ENCODE measurements at places on chromosomes 5 and 9. TPM values are rescaled to one million over a fixed set of nuclear protein-coding genes. Genes with fewer than 3 reads are reported as not detected.

The KCTD16 gene
- under 0.01 TPM for total RNA-seq

The TNC gene
- total RNA-seq = 37.6 TPM

The ANGPTL2 gene
- total RNA-seq = 3.8 TPM

The CDC20B gene
- not detected for total RNA-seq

- no peak for DNase-seq
- H3K4me1 ChIP-seq = no peaks in the 10 kb centered on the region
- H3K27ac ChIP-seq = no peak overlapping the region
- no peak overlapping the region for H3K4me3 ChIP-seq
- no peaks in the 10 kb centered on the region for H3K36me3 ChIP-seq
- H3K27me3 ChIP-seq = no peaks in the 10 kb centered on the region
Observed at GRCh38 chr5:51829230-51829629, 446.0 kb downstream of the ISL1 start.

DNA sequence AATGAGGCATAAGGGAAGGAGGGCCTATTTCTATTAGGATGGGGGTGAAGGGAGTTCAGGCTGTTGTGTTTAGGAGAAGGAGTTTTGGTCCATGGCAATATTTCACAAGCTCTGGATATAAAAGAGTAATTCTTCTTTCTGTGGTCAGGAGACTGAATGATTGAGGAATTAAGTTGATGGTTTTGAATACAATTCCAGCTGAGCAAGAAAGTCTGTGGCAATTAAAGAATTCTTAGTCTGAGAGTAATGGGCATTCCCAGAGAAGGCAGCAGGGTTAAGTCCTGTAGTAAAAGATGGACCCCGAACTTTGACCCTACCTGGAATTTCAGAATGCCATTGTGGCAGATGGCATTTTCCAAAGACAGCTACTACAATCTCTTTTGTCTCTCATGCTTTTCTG lies 202.6 kb downstream of the TLE4 start:
- H3K27me3 ChIP-seq = no peaks in the 10 kb centered on the region
- H3K27ac ChIP-seq = no peak overlapping the region
- H3K4me3 ChIP-seq = no peak overlapping the region
- H3K36me3 ChIP-seq = no peaks in the 10 kb centered on the region
- no peaks in the 10 kb centered on the region for H3K4me1 ChIP-seq

All from SJSA1 (cell line).